Activated CD4-positive, alpha-beta T cell treated with anti-CD3 and anti-CD28 coated beads, Interleukin-10, Interleukin-2, amounts not matched to agents 100 ng/mL and 50 ng/mL, durations not matched to agents 16 hours and 8 hours (primary cell): ENCODE measurements at places on chromosomes 2 and 18.

GRCh38 chr2:120770176-120770575 is 34.5 kb downstream of the GLI2 start:
- DNase-seq: no peak

DNA sequence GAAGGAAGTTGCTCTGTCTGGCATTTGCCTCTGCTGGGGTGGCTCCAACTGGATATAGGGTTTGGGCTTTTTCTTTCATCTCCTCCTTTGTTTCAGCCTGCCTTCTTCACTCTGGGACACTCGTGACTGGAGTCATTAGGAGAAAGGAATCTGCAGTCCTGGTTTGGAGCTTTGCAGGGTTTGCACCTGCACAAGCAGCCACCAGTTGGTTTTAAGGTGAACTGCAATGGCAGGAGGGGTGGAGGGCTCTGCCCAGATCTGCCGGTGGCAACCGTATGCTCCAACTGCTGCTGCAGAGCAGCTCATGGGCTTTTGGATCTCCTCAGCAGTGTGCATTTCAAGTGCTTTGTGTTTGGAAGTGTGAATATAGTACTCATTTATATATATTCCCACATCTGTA is 131.3 kb upstream of the MGAT5 start:
- no peak for DNase-seq

DNA sequence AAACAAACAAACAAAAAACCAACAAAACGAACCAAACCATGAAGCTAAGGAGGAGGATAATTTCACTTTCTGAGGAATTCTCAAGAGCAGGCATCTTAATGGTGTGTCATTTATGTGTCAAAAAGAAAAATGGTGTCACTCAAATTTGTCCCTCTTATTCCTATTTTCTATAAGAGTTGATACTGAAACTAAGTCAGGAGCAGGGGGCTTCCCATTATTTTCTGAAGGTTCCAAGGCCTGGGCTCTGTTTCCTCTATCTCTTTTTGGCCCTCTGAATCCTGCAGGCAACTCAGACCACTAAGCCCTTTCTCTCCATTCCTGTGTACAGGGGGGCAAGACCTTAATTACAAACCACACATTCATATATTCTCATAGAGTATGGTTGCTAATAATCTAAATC is 44.0 kb upstream of the CD28 start:
- no peak for DNase-seq

- DNase-seq: no peak
Observed at GRCh38 chr2:133837441-133838094, 269.3 kb upstream of the NCKAP5 start.

DNA sequence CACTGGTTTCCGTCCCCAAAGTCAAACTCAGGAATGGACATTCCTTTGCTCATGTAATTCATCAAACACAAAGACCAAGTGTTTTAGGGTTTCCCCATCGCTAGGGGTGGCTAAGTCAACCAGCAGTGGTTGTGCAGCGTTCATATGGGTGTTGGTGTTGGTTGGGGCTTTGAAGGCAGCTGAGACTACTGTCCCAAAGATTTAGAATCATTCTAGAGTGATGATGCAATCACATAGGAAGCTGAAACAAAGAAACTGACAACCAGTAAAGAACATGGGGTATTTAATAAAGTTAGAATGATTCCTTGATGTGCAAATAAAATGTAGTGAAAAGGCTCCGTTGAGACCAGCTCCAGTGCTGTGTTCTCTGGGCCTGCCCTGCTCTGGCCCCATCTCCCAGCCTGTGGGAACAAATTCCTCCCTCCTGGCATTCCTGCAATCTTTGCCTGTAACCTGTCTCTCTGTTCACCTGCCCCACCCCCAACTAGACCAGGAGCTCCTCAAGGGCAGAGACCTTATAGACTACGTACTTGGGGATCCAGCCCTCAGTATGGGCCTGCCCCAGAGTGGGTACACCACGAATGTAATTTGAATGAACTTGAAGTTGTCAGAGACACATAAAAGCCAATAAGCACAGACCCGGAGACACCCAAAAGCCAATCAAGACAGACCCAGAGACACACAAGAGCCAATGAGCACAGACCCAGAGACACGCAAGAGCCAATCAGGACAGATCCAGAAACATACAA is 191.7 kb upstream of the TWIST2 start:
- DNase-seq: no peak
